Fibroblast of skin of right biceps (primary cell): ENCODE measurements at places on chromosomes 12 and 14.

GRCh38 chr12:91381309-91381804 lies 198.7 kb upstream of the DCN start:
- peak; percentile 88 for DNase-seq

- no peak for DNase-seq
Measured at GRCh38 chr12:40020261-40020691, 85.6 kb downstream of the SLC2A13 start.

DNA sequence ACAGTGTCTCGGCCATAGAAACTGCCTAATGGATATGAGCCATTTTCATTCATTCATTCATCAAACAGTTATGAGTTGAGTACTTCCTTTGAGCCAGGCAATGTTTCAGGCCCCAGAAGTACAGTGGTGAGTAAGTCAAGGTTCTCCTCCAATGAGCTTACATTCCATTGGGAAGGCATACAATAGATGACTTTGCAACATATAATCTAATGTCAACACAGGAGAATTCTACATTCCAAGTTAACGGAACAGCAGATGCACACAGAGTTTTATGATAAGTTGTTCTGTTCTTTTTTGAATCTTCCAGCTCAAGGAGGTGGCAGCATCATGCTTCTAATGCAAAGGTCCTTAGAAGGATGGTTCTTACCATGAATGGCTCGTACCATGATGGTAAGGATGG lies 3.2 kb upstream of the RFC5 start:
- no peak for DNase-seq

GRCh38 chr14:106115401-106115800 lies 589.0 kb downstream of the TMEM121 start:
- no peak for DNase-seq

DNA sequence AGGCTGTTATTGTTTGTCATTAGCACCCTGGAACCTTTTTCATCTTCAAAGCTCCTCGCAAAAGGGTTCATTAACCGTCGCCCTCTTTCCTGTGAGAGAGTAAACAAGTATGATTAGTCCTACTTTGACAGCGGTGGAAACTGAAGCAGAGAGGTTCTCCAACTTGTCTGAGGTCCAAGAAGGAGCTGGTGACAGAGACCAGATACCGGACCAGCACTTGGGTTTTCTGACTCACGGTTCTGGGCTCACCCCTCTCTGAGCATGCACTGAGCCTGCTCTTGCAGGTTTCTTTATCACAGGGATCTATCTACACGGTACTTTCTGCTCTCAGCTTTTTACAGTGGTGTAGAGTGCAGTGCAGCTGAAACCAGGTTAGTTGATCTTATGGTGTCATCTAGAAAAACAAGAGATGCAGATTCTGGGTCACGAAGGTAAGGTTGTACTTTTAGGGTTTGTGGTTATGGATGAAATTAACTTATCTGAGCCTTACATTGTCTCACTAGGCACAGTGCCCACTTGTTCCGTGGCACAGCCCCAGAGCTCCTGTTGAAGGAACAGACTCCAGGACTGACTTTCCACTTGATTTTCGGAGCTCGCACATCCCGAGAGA lies 62.1 kb downstream of the PPP2R5C start:
- no peak for DNase-seq

- DNase-seq: peak; percentile 81
Measured at GRCh38 chr12:50708631-50709030, 55.3 kb upstream of the ATF1 start.

DNA sequence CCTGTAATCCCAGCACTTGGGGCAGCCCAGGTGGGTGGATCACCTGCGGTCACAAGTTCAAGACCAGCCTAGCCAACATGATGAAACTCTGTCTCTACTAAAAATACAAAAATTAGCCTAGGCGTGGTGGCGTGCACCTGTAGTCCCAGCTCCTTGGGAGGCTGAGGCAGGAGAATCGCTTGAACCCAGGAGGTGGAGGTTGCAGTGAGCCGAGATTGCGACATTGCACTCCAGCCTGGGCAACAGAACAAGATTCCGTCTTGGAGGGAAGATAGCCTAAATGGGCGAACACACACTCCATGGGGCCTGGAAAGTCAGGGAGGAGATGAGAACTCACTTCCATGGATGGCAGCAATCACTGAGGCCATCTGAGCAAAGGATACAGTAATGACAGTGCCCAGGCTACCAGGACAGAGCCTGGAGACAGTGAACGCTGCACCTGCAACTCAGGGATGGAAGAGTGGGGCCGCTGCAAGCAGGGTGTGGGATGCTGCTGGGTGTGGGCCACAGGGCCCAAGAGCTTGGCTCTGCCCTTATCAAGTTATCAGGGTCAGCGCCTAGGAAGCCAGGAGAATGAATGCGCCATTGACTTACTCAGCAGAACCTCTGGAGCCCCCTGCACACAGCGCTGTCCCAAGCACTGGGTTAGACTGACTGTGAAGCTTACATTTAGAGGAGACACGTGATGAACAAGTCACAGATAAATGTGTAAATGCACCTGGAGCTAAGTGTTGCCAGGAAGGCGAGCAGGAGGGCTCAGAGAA lies 28.9 kb downstream of the FOXN3 start:
- no peak for DNase-seq

GRCh38 chr14:63510538-63510937 lies 32.6 kb downstream of the PPP2R5E start:
- no peak for DNase-seq

- peak; percentile 90 for DNase-seq
Measured at GRCh38 chr14:54562334-54562733, 4.6 kb upstream of the SAMD4A start.

DNA sequence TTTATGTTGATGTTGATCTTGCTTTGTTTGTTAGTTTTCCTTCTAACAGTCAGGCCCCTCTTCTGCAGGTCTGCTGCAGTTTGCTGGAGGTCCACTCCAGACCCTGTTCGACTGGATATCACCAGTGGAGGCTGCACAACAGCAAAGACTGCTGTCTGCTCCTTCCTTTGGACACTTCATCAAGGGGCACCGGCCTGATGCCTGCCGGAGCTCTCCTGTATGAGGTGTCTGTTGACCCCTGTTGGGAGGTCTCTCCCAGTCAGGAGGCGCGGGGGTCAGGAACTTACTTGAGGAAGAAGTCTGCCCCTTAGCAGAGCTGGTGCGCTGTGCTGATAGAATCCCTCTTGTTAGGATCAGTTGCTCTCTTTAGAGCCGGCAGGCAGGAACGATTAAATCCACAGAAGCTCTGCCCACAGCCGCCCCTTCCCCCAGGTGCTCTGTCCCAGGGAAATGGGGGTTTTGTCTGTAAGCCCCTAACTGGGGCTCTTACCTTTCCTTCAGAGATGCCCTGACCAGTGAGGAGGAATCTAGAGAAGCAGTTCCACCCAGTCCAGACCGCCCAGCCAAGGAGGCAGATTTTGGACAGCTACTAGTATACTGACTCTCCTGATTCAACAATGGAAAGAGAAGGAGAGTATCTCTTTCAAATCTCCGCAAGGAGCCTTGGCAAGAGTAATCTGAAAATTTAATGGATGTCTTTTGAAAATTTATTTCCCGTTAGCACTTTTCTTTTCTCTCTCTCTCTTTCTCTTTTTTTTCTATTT lies 25.2 kb downstream of the MIA2 start:
- DNase-seq: no peak

DNA sequence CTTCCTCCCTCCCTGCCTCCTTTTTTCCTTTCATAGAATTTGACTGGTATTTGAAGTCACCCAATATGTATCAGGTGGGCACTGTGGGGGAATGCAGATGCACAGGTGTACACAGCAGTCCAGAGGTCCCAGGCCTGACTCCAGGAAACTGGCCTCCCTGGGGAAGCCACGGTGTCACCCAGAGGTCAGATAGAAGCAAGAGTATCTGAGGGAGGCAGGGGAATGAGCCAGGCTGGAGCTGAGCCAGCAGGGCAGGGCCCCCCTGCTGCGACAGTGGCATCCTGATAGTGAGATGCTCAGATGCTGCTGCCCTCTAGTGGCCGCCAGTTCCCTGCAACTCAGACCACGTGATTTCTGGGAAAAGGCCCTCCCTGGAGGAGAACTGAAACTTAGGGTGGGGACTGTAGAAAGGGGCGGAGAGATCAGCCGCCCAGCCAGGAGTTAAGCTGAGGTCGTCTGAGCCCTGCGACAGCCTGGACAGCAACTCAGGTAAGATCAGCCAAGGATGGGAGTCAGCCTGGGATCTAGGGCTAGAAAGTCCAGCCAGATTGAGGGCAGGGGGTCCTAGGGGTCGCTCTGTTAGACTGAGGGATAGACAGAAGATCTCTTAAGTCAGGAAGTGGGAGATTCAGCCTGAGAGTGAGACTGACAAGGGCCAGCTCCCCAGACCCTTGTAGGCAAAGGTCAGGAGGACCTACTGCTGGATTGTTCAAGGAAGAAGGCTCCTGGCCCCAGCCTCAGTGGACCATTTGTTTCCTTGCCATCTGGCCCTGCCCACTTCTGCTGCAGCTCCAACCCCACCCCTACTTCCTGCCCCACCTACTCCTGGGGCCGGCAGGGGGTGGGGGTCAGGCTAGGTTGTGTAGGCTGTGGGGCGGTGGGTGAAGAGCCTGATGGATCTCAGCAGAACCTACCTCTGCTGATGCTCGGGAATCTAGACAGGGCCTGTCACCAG lies at the start of gene IRF9:
Gene IRF9 (plus strand): TSS at position 416 of the 955 bp plus-strand sequence. CDS start 880 bp downstream, outside the sequence.
- DNase-seq: peak; percentile 95

- DNase-seq: no peak
Measured at GRCh38 chr12:3140284-3140683, 63.1 kb downstream of the TSPAN9 start.

- DNase-seq: peak; percentile 53
Measured at GRCh38 chr12:84910549-84911241, 1.9 kb downstream of the SLC6A15 start.

GRCh38 chr12:98385641-98386040 lies 129.7 kb upstream of the TMPO start:
- DNase-seq: no peak

- DNase-seq: no peak
Measured at GRCh38 chr14:105486163-105486973, at the start of gene CRIP1. Gene CRIP1, plus strand, starts transcription at chr14:105486886. Its CDS starts 374 bp downstream, at chr14:105487260.

DNA sequence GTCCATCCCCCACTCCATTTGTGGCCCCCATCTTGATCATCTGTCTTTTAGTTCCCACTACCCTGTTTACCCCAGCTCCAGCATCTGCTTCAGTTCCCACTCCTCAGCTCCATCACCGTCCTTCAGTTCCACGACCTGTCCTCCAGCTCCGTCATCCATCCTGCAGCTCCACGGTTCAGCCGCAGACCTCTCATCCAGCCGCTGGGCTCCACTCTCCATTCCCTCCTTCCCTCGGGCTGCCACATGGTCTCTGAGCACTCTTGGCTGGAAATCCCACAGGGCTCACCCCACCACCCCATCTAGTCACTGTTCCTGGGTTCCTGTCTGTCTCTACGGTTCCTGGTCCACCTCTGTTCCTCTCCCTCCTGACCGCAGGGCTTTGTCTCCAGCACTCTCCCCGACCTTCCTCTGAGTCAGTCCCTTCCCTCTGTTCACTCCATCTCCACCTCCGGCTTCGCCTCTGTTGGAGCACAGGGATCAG lies 3.3 kb upstream of the P3H3 start:
- DNase-seq: peak; percentile 49

GRCh38 chr12:127899971-127900370 lies 367.0 kb upstream of the TMEM132C start:
- DNase-seq: no peak
